ENCODE measurements at places on chromosomes 2 and 18. TPM values are rescaled to one million over a fixed set of nuclear protein-coding genes. Genes with fewer than 3 reads are reported as not detected.
A peak's percentile ranks its signal among the peaks of the same experiment; 100 is the strongest.

- peak overlapping the region; percentile 77 for H3K4me3 ChIP-seq
- H3K4me1 ChIP-seq, result peaks cover 95% of the 10 kb centered on the region
- DNase-seq, result peak; percentile 93
- H3K27me3 ChIP-seq, result no peaks in the 10 kb centered on the region
These were observed 9.7 kb downstream of the SMAD7 start for GRCh38 chr18:48940854-48941611.

The TLX2 gene
- 0.52 TPM for total RNA-seq

- no peaks in the 10 kb centered on the region for H3K27me3 ChIP-seq
- no peak overlapping the region for H3K4me3 ChIP-seq
- H3K27ac ChIP-seq, result peak overlapping the region; percentile 2
- H3K4me1 ChIP-seq, result peaks cover 49% of the 10 kb centered on the region
- DNase-seq, result no peak
These were observed 117.4 kb downstream of the HDAC4 start for GRCh38 chr2:239283288-239283945.

- no peak overlapping the region for H3K4me3 ChIP-seq
- no peaks in the 10 kb centered on the region for H3K36me3 ChIP-seq
- H3K27ac ChIP-seq, result no peak overlapping the region
- no peak for DNase-seq
- no peaks in the 10 kb centered on the region for H3K27me3 ChIP-seq
These were observed 217.0 kb upstream of the ZNF521 start for GRCh38 chr18:25568986-25569385.

- no peak overlapping the region for H3K27ac ChIP-seq
- no peak overlapping the region for H3K4me3 ChIP-seq
- peaks cover 6% of the 10 kb centered on the region for H3K4me1 ChIP-seq
- H3K36me3 ChIP-seq, result no peaks in the 10 kb centered on the region
These were observed 270.5 kb downstream of the TRIB2 start for GRCh38 chr2:12987246-12987645.

The SP9 gene
- not detected for total RNA-seq

The KCNJ13 gene
- not detected for total RNA-seq

GRCh38 chr2:44142306-44142705, 26.4 kb upstream of the PPM1B start:
- no peak overlapping the region for H3K4me3 ChIP-seq
- no peaks in the 10 kb centered on the region for H3K36me3 ChIP-seq
- DNase-seq, result no peak

- peak overlapping the region; percentile 58 for H3K4me3 ChIP-seq
- H3K27ac ChIP-seq, result peak overlapping the region; percentile 87
- peaks cover 95% of the 10 kb centered on the region for H3K4me1 ChIP-seq
- H3K27me3 ChIP-seq, result no peaks in the 10 kb centered on the region
- peaks cover 47% of the 10 kb centered on the region for H3K36me3 ChIP-seq
These were observed 17.8 kb downstream of the SMAD7 start for GRCh38 chr18:48932822-48933510.

GRCh38 chr2:104406261-104406726, 447.6 kb upstream of the POU3F3 start:
- H3K36me3 ChIP-seq, result no peaks in the 10 kb centered on the region
- no peaks in the 10 kb centered on the region for H3K4me1 ChIP-seq

GRCh38 chr2:126827371-126827770, 71.3 kb upstream of the TEX51 start:
- no peak for DNase-seq
- H3K36me3 ChIP-seq, result no peaks in the 10 kb centered on the region
- no peaks in the 10 kb centered on the region for H3K4me1 ChIP-seq
- no peak overlapping the region for H3K4me3 ChIP-seq

DNA sequence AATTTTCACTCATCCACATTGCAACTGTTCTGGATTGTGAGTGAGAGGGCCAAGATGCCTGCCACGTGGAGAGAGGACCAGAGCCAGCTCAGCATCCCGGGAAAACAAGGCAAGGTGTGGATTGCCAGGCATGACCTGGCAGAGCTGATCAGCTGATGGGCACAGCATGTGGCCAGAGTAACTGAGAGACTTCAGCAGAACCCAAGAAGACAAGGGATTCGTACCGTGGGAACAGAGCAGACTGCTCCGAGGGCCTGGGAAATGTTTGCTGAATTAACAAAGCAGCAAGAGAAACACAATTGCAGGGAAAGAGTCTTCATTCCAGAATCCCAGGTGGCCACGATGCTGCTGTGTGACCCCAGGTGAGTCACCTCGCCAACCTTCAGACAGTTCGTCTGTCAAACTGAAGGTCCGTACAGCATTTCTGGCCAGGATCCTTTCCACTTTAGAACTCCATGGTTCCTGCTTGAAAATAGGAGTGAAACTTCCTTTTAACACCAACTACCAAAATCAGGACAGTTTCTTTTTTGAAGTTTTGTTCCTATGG, 26.3 kb upstream of the POMC start:
- H3K27me3 ChIP-seq, result peaks cover 6% of the 10 kb centered on the region
- DNase-seq, result no peak
- no peaks in the 10 kb centered on the region for H3K4me1 ChIP-seq
- no peak overlapping the region for H3K4me3 ChIP-seq

The ZSWIM2 gene
- total RNA-seq, result not detected

GRCh38 chr2:121826036-121826435, 70.6 kb downstream of the TSN start:
- peaks cover 6% of the 10 kb centered on the region for H3K27me3 ChIP-seq
- H3K36me3 ChIP-seq, result no peaks in the 10 kb centered on the region
- no peak for DNase-seq
- no peak overlapping the region for H3K4me3 ChIP-seq
- no peak overlapping the region for H3K27ac ChIP-seq

DNA sequence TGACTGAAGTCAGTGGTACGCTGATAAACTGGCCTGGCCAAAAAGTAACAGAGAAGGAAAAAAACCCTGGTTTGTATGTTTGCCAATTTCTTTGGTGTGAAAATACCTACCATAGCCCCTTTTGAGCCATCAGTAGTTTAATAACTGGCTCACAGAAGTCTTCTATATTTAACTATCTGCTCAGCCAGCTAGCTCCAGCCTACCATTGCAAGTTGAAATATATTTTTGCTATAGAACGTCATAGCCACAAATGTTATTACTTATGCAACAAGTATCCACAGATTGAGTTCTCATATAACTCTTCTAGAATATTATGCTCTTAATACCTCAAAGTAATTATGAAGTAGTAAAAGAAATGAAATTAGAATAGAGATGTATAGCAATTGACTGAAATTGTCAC, 25.2 kb downstream of the RPE start:
- no peak overlapping the region for H3K27ac ChIP-seq
- H3K4me3 ChIP-seq, result no peak overlapping the region
- peaks cover 33% of the 10 kb centered on the region for H3K36me3 ChIP-seq
- no peak for DNase-seq
- no peaks in the 10 kb centered on the region for H3K4me1 ChIP-seq

The TACR1 gene
- total RNA-seq, result not detected

GRCh38 chr2:120204945-120205670, 18.1 kb downstream of the TMEM185B start:
- H3K27me3 ChIP-seq, result no peaks in the 10 kb centered on the region
- DNase-seq, result no peak
- peaks cover 11% of the 10 kb centered on the region for H3K36me3 ChIP-seq
- peaks cover 5% of the 10 kb centered on the region for H3K4me1 ChIP-seq
- no peak overlapping the region for H3K4me3 ChIP-seq

GRCh38 chr18:2617401-2617998, 38.0 kb upstream of the SMCHD1 start:
- H3K36me3 ChIP-seq, result peaks cover 45% of the 10 kb centered on the region
- no peak for DNase-seq
- peak overlapping the region; percentile 25 for H3K27ac ChIP-seq
- no peak overlapping the region for H3K4me3 ChIP-seq

DNA sequence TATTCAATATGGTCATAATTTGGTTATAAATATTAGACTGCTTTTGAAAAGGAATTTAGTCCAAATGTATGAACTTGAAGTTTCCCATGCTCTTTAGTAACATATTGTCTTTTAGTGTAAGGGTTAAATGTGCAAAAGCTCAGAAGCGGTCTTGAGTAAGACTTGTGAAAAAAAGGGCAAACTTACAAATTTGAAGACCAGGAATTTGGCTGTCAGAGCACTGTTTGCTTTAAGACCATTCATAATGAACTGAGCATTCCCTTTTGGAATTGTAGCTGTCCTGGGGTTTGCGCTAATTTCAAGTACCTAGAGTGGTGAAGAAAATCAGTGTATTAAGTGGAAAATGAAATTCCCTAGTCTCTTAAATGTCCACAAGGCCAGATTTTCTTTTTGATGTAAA, 6.9 kb upstream of the ZEB2 start:
- no peaks in the 10 kb centered on the region for H3K36me3 ChIP-seq
- peaks cover 21% of the 10 kb centered on the region for H3K4me1 ChIP-seq
- no peak for DNase-seq
- H3K27me3 ChIP-seq, result peaks cover 72% of the 10 kb centered on the region

The DSEL gene
- total RNA-seq, result 0.10 TPM
